ENCODE measurements at places on chromosomes 1 and 21.

DNA sequence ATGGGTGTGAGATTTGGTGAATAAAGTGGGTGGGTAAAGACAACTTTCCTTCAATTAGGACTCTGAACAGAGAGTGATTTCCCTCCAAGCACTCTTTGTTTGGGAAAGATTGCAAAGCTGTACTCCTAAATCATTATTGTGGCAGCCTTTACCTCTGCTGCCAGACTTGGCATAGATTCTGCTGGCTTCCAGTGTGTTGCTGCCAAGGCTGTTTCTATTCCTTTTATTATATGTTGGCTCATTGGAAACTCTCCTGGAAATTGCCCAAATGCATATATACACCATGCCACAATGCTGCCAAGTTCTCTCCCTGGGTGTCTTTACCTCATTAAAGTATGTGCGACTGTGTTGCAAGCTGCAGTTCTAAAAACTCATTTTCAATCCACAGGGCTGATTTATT is 668.0 kb downstream of the MRPL39 start:
- no peak for DNase-seq

GRCh38 chr1:29644812-29645211 is 408.5 kb downstream of the PTPRU start:
- no peak for DNase-seq

- DNase-seq = no peak
Measured at GRCh38 chr1:1082776-1083415, 8.8 kb upstream of the RNF223 start.

DNA sequence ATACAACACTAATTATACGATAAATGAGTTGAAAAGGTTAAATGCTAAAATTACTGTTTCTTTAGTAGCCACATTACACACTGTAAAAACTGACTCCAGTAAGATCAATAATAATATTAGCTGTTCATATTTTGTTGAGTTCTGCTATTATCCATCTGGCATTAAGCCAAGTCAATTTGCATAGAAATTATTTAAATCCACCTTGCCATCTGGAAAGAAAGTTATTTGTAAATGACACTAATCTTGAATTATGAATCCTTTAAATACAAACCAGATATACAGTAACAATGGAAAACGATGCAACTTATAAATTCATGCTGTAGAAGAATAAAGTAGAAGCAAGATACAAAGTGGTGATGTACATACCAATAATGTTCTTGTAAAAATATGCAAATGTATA is 81.4 kb upstream of the BCL10 start:
- no peak for DNase-seq

GRCh38 chr1:242673652-242674051 is 149.2 kb upstream of the PLD5 start:
- no peak for DNase-seq

Measured in erythroblast (primary cell).